CD4-positive, alpha-beta T cell treated with Interleukin-1 beta for 1 hour (primary cell): ENCODE measurements at places on chromosomes 12 and 14.

DNA sequence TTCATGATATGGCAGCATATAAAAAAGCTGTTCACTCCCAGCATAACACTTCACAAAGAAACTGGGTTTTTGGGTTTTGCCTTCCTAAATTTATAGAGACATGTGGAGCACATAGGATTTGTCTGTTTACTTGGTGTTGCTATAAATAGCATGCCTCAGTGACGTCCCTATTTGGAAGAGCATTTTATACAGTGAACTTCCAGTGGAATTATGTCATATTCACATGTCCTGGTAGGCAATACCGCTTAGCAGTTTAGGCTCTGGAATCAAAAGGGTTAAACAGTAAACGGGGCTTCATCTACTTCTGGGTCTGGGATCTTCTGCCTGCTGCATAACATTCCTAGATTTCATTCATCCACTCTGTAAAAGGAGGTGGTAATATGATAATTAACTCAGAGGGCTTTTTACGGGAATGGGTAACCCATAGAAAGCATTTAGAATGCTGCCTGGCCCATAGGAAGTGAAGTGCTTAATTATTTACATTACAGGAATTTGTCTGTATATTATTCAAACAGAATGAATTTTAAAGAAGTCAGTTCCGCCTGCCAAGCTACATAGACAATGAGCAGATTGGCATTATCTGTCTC is 396.1 kb downstream of the TMTC2 start:
- DNase-seq = no peak

DNA sequence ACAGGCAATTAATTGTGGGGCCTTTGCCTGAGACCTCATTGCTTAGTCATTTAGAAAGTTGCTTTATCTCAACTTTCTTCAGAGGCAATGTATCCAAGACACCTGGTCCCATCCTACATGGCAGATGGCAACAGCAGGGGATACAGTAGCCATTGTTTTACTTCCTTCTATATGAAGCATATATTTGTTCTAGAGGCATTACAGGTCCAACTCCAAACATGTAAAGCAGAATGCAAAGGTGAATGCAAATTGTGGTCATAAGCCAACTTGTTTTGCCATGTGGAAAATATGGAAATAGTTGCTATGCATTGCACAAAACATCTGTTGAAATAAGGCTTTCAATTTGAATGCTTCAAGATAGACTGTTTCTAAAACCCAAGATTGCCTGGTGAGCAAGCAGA is 109.8 kb upstream of the BCAT1 start:
- DNase-seq = no peak

GRCh38 chr12:81039231-81039630 is 38.6 kb upstream of the ACSS3 start:
- DNase-seq = no peak

GRCh38 chr12:91249518-91250272 is 67.1 kb upstream of the DCN start:
- DNase-seq = no peak

- DNase-seq = no peak
Observed at GRCh38 chr12:112035219-112035785, 22.1 kb downstream of the ERP29 start.

- DNase-seq = no peak
Observed at GRCh38 chr12:101230547-101230946, 20.5 kb upstream of the SLC5A8 start.

DNA sequence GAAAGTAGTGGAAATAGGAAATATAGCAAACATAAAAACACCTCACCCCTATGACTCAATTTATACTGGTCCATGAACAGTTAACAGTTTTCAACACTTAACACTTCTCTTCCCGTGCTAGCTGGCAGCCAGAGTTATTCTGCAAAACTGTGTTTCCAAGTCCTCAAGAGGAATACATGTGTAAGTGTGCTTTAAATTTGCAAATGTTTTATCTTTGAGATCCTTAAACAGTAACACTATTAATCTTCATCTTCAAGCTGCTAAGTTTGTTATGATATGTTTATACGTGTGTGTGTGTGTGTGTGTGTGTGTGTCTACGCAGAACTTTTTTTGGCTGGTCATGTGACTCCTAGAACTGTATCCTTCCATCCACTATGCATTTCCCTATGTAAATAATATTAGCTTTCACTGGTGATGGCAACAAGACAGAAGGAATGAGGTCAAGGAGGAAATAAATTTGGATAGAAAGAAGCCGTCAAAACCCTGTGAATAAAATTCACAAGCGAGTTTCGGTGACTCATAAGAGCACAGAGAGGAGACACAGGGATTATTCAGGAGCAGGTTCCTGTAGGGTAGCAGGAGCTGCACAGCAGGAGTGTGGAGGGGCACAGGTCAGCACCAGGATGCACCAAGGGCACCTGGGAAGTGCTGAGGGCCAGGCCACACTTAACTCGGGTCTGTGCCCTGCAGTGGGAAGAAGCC is 105.9 kb upstream of the ETV6 start:
- no peak for DNase-seq
